ENCODE measurements at places on chromosomes 5 and 9.

DNA sequence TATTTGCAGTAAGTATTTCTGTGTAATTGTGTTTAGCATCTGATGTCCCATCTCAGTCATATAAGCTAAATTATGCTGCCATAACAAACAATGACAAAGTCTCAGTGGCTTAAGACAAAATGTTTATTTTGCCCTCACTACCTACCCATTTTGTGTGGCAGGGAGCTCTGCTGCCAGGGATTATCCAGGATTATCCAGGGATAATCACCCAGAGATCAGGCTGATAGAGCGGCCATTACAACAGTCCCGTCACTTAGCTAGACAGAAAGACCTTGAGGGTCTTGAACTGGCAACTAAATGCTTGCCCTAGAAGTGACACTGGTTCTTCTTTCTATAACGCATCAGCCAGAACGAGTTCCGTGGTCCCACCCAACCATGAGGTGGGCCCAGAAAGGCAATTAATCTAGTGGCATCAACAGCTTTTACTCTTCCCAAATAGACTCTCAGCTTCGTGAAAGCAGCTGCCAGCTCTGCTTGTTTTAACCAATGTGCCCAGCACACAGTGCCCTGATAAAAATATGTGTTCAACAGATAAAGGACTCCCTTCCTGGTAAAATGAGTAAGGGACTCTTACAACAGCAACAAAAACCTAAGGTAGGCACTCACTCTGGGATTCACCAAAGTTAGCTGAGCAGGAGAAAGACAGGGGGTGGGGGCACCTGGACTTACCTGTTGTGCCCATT lies 22.8 kb downstream of the CCDC69 start:
- peak; percentile 9 for DNase-seq

- DNase-seq, result no peak
Observed at GRCh38 chr5:111124793-111125192, 32.6 kb downstream of the WDR36 start.

GRCh38 chr9:78091731-78092130 lies 60.1 kb upstream of the GNAQ start:
- no peak for DNase-seq

- no peak for DNase-seq
Observed at GRCh38 chr9:76741524-76741923, 22.7 kb upstream of the PCA3 start.

- DNase-seq, result no peak
Observed at GRCh38 chr9:101417977-101418376, 17.6 kb downstream of the ALDOB start.

DNA sequence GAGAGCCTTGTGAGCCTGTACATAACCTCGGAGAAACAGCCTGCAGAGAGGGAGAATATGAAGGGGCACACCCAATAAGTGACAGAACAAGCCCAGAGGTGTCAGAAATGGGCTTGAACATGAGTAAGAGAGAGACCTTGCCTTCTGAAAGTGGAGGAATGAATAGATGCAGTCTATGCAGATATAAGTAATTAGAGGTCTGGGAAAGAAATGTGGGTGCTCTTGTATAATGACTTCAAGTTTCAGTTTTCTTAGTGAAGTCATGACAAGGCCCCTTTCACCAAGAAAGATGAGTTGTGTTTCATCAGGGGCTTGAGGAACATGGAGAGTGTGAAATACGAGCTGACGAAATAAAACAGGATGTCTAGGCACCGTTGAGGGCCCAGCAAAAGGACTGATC lies 15.1 kb downstream of the GRAMD2B start:
- no peak for DNase-seq

- DNase-seq, result no peak
Observed at GRCh38 chr9:38039090-38039906, 29.7 kb downstream of the SHB start.

DNA sequence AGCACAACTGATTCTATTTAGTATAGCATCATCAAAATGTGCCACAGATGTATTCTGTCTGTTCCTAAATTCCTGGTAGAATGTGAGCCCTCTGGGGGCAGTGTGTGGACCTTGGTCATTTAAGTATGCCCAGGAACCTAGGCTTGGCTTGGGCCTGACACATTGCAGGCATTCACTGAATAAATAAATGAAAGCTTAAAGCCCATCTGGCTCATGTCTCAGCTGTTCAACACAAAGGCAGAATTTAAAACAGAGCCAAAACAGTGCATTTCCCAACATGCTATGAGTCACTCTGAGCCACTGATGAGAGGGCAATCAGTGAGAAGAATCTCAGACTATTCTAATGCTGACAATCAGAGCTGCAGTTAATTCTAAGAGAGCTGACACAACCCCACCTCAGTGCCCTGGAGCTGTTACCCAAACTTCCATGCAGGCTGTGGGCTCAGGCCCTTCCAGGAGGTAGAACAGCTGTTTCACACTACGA lies 8.1 kb downstream of the FAM193B start:
- DNase-seq, result no peak

- no peak for DNase-seq
Observed at GRCh38 chr9:97633859-97634490, 354 bp downstream of the NCBP1 start.

GRCh38 chr5:146052780-146053179 lies 52.6 kb downstream of the PLAC8L1 start:
- DNase-seq, result no peak

GRCh38 chr9:137227054-137227852 lies at the start of gene RNF224:
Gene RNF224, plus strand, starts transcription at chr9:137227502. Its CDS starts 834 bp downstream, at chr9:137228336.
- DNase-seq, result peak; percentile 88

DNA sequence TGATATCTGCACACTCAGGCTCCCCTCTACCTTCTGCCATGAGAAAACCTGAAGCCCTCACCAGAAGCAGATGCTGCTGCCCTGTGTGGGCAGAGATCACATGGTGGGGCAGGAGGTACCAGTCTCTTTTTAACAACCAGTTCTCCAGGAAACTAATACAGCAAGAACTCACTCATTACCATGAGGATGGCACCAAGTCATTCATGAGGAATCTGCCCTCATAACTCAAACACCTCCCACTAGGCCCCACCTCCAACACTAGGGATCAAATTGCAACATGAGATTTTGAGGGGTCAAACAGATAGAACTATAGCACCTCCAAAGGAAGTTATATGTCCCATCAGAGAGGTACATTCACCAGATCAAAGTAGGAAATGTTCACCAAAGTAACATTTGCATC lies 136.3 kb upstream of the SHB start:
- DNase-seq, result no peak

- DNase-seq, result no peak
Observed at GRCh38 chr5:56739990-56740389, 75.4 kb upstream of the MAP3K1 start.

- peak; percentile 44 for DNase-seq
Observed at GRCh38 chr5:139474890-139475791, 4.3 kb downstream of the SMIM33 start.

GRCh38 chr9:107899961-107900330 lies 410.4 kb upstream of the KLF4 start:
- no peak for DNase-seq

DNA sequence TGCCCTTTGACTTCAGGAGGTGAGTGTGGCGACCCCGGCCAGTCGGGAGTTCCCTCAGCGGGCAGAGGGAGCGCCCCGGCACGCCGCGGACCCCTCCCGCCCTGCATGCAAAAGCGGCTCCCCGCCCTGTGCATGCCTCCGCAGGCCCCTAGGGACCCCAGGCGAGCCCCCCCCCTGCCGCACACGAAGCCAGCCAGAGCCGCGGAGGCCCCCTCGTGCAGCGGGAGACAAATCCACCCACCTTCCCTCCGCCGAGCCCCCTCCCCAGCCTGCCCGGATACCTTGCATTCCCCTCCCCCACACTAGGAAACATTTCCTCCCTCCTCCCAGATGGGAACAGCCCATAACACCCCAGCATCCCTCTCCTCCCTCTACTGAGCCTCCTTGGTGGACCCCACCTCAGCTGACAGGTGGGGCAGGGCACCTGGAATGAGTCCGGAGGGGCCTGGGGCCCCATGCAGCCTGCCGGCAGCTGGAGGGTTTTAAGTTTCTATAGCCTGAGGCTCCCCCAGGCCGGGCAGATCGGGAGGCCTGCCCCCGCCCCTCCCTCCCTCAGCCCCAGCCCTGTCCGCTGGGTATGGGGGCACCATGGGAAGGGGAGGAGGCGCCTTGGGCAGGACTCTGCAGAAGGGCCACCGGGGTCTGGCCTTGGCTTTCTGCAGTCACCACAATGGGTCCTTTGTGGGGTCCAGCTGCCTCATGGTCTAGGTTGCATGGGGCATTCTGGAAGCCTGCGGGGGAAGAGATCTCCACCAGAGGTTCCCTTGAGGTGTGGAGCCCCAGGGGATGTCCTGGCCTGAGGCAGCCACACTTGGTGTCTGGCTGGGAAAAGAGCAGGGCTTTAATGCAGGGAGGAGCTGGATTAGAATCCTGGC lies 601 bp downstream of the ERGIC1 start:
- peak; percentile 46 for DNase-seq

GRCh38 chr5:31531543-31531887 lies 378 bp downstream of the DROSHA start:
- no peak for DNase-seq

DNA sequence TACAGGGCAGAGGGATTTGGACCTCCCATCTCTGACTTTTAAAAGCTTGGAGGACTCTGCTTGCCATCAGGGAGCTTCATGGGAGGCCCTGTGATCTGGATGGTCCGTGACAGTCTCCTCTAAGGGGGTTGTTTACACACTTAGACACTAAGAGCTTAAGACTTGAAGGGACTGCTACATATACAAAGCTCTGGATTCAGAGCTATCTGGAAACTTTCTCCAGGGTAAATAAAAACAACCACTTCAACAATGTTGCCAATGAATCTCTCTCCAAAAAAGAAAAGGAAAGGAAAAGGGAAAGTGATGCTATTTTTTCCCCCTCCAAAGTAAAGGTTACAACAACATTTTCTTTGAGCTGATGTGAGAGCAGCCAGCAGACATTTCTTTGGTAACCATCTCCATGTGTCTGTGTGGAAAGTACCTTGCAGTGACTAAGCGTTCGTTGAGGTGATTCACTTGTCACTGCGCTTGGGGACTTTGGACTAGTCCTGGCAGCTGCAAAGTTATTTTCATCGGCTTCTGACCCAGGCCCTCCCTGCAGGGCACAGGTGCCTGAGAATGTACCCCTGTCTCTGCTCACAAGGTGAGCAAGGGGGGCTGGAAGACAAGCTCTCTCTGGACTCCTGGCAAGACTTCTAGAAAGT lies 262.1 kb upstream of the KLF4 start:
- DNase-seq, result no peak

DNA sequence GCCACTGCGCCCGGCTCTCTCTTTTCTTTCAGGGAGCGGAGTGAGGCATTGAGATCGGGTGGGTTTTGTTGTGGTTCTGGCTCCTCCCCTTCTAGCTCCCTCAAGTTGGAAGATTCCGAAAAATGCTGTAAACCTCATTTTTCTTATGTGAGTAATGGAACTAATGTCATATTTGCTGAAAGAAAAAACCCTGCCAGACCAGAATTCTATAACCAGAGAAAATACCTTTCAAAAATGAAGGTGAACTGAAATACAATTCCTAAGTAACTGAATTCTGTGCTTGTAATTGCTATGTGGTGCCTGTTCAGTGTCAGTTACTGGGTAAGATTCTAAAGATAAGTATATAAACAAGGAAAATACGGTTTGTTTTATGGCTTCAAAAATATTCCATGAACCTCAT lies 30.9 kb upstream of the CDK20 start:
- DNase-seq, result no peak

GRCh38 chr9:94644543-94644942 lies 5.2 kb upstream of the FBP1 start:
- no peak for DNase-seq

DNA sequence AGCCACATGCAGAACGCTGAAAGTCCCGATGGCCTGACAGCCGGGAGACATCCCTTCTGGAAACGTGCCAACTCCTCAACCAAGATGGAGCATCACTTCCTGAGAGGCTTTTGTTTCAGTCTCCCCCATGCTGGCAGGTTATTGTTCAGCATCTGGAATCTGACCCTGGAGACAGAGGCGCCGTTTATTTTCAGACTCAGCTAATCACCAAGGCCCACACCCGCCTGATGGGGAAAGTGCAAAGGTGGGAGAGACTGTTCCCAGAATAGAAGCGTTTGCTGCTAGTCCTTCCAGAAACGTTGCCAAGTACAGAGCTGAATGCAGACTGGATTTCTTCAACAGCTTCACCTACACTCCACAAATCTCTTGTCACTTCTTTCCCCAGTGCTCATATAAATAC lies 41.8 kb upstream of the S1PR3 start:
- DNase-seq, result no peak

- no peak for DNase-seq
Observed at GRCh38 chr9:24552526-24553182, 7.0 kb upstream of the IZUMO3 start.

GRCh38 chr5:96052374-96052773 lies 90.7 kb upstream of the ELL2 start:
- DNase-seq, result no peak

DNA sequence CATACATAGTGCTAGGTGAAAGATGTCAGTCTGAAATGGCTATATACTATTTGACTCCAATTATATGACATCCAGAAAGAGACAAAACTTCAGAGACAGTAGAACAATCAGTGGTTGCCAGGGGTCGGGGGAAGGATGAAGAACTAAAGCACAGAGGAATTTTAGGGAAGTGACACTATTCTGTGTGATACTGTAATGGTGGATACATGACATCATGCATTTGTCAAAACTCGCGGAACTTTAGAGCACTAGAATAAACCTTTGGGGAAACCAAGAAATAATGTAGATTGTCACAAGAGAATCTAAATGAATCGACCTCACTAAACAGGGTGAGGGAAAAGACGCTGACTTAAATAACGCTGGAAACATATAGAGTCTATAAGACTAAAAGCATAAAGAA lies 107.0 kb upstream of the RETREG1 start:
- no peak for DNase-seq

DNA sequence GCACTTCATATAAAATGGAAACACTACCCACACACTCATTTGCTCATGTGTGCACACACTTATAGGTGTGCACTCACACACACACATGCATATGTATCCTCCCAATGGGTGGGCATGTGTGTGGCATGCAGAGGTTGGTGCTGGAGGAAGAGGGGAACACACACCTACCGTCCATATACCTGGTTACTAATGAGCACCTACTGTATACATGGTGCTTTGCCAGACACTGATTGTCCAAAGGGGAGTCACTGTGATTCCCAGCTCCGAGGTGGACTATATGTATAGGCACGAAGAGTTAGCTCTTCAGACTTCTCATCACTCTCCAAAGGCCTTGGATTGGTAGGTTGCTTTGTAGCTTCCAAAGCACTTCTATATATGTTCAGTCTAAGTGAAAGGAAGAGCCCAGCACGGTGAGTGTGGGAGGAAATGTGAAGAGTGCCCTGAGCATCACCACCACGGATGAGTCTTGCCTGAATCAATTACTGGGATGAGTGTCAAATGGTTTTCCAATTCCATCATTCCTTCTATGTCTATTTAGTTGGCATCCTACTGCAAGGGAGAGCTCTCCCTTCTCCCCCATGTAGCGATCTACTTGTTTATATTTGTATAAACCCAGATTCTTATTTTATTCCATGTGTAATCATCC lies 12.6 kb upstream of the ERGIC1 start:
- no peak for DNase-seq

- DNase-seq, result no peak
Observed at GRCh38 chr9:110919609-110920008, 118.7 kb downstream of the LPAR1 start.

- DNase-seq, result no peak
Observed at GRCh38 chr5:170419643-170420042, 30.5 kb upstream of the KCNMB1 start.

GRCh38 chr5:178529080-178529479 lies 61.1 kb downstream of the COL23A1 start:
- DNase-seq, result no peak

Measured in activated T-cell treated with anti-CD3 and anti-CD28 coated beads, Interleukin-2, amount 50 U/mL, for 24 hours (primary cell).